Suppressor macrophage treated with lipopolysaccharide for 1 hour (primary cell): ENCODE measurements at places on chromosomes 7 and 10.
A peak's percentile ranks its signal among the peaks of the same experiment; 100 is the strongest.

GRCh38 chr10:121910673-121911420, 17.0 kb downstream of the ATE1 start:
- DNase-seq, result no peak

DNA sequence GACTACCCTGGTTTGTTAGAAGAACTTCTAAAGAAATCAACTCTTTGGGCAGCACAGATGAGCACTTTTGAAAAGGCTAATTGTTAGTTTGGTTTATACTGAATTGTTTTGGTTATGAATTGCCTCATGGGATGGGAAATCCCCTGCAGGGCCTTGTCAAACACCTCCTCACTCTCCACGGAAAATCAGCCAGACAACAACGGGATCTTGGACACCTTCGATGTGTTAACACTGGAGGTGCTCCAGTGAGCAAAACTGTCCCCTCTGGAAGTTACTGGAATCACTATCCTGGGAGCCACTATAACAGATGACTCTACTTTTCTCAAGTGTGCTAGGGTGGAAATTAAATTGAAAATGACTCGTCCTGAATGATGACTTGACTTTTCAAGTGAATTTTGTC, 38.7 kb downstream of the CDK6 start:
- peak; percentile 18 for DNase-seq

GRCh38 chr7:27083646-27084045, 12.2 kb downstream of the HOXA1 start:
- DNase-seq, result no peak

DNA sequence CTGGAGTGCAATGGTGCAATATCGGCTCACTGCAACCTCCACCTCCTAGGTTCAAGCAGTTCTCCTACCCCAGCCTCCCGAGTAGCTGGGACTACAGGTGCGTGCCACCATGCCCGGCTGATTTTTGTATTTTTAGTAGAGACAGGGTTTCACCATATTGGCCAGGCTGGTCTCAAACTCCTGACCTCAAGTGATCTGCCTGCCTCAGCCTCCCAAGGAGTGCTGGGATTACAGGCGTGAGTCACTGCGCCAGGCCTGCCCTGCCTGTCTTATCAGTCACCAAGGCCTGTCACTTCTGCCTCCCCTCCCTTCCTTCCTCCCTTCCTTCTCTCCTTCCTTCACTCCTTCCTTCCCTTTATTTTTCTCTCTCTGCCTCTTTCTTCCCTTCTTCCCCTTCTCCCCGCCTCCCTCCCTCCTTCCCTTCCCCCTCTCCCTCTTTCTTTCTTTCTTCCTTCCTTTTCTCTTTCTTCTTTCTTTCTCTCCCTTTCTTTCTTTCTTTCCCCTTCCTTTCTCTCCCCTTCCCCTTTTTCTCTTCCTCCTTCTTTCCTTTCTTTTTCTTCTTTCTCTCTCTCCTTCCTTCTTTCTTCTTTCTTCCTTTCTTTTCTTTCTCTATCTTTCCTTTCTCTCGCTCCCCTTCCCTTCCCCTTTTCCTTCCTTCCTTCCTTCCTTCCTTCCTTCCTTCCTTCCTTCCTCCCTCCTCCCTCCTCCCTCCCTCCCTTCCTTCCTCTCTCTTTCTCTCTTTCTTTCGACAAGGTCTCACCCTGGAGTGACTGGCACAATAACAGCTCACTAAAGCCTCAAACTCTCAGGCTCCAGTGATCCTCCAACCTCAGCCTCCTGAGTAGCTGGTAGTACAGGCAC, 3.1 kb upstream of the ST7 start:
- no peak for DNase-seq

DNA sequence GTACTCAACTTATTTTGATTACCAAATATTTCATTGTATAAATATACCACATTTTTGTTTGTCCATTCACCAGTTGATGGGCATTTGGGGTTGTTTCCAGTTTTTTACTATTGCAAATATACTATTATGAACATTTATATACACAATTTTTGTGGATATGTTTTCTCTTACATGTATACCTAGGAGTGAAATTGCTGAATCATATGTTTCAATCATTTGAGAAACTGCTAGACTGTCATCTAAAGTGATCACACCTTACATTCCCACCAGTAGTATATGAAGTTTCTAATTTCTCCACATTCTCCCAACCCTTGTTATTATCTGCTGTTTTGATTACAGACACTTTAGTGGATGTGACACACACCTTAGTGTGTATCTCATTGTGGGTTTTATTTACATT, 257.9 kb downstream of the ABCA13 start:
- DNase-seq, result no peak

- DNase-seq, result peak; percentile 68
Observed at GRCh38 chr10:71547876-71548846, 151.4 kb downstream of the CDH23 start.

GRCh38 chr10:88233870-88234269, 349.2 kb downstream of the RNLS start:
- no peak for DNase-seq

DNA sequence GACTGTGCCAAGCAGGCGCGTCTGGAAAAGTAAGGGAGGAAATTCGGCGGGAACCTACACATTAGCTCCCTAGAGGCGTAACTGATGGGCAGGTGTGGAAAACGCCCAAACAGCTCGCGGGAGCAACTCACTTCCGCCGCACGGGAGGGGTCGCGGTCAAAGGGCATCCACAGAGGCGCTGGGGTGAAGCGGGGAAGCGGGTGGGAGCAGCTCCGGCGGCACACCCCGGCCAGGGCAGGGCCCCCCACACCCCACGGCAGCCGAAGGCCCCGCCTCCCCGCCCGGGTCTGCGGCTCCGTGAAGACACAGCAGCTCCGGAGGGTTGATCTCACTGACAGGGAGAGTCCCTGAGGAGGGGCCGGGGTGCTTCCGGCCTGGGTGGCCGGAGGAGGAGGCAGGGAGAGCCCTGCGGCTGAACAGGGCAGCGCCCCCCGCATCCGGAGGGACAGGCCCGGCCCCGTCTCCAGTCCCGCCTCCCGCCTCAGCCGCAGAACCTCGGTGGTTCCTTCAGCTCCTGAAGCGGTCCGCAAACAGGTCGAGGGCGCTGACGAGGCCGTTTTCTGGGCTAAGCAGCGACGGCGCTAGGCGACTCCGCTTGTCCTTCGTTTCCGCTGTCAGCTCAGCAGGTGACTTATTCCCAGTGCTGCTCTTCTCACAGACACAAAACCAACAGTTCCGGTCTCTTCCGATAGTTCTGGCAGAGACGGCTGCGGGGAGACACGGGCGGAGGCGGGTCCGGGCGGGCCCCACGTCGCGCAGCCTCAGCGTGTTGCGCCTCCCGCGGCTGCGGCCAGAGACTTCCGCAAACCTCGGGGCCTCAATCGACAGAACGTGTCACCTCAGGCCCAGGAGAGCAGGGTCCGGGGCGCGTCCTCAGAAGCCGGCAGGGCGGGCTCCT, 276.1 kb downstream of the DNAJB6 start:
- peak; percentile 51 for DNase-seq

DNA sequence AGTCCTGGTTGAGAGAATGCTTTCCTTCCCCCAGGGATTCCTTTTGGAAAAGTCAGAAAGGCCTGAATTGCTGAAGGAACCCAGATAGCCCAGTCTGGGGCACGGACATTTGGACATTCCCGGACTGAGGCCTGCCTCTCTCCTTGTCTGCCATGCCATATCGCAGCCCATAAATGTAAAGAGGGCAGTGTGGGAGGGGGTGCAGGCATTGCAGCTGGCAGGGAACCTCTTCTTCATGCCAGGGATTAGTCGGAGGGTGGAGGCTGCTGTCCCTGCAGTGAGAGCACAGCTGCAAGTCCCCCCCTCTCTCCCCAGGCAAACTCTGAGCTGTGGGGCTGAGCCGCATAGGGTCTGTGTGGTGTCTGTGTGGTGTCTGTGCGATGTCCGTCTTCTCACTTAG, 486.0 kb upstream of the MKI67 start:
- DNase-seq, result no peak

GRCh38 chr10:133378251-133379096, 588 bp upstream of the PAOX start:
- DNase-seq, result peak; percentile 87

- DNase-seq, result no peak
Observed at GRCh38 chr10:129419397-129419796, 47.6 kb upstream of the MGMT start.

DNA sequence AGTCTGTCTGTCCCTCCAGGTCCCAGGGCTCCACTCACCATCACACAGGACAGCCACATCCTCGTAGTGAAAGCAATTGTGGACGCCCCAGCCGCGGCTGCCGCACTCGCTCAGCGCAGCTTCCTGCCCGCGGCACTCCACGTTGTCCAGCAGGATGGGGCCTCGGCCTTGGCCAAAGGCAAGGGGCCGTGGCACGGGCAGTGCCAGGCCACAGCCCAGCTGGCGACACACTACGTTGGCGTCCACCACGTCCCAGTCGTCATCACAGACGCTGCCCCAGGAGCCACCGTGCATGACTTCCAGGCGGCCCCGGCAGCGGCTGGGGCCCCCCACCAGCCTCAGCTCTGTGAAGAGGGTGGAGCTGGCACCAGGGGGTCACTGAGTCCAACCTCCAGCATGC, 9.2 kb downstream of the SSC4D start:
- no peak for DNase-seq

DNA sequence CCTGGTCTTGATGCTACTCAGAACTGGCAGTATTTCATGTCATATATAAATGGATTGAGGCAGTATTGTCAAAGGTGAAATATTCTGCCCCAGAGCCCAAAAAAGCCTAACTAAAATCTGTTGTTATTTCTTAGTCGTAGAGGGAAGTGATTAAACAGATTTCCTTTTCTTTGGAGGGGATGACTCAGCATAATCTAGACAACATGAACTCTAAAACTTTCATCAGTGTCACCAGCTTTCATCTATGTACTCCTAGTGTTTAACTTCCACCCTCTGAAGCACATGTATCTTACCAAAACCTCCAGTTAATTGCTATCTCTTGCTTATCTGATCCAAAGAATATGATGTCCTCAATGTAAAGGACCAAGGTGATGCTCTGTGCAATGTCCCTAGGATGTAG, 97.1 kb upstream of the ARID5B start:
- DNase-seq, result peak; percentile 22

- no peak for DNase-seq
Observed at GRCh38 chr10:29104661-29105399, 184.0 kb upstream of the LYZL1 start.

DNA sequence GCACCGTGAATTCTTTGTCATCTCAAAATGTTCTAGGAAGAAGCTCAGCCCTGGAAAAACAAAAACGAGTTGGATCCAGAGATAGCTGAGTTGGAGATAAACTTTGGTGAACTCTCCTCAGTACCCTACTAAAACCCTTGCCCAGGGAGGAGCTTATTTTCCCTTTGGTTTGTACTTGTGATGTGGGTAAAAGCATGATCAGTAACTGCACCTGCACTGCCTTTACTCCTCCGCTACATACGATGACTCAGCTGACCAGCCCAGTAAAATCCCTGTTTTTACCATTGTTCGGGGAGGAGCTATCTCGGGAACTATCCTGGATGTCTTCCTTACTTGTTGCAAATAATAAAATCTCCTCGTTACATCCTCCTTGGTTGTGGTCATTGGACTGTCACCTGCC, 359.3 kb downstream of the SH2D4B start:
- DNase-seq, result no peak

DNA sequence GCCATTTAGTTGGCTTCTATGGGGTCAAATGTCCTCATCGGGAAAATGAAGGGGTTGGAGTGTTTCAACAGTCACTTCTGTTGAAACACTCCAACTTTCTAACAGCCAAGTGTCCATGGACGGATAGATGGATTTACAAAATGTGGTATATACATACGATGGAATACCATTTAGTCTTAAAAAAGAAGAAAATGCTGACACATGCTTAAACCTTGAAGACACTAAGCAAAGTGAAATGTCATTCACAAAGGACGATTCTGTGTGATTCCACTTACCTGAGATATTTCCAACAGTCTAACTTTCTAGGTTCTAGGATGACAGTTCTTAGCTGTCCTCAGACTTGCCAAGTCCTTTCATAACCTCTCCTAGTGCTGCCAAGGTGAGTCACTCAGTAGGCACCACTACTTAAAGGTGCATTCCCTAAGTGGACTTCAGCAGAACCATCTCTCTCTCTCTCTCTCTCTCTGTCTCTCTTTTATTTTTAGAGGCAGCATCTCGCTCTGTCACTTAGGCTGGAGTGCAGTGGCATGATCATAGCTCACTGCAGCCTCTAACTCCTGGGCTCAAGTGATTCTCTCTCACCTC, 69.0 kb downstream of the DENND2A start:
- no peak for DNase-seq

DNA sequence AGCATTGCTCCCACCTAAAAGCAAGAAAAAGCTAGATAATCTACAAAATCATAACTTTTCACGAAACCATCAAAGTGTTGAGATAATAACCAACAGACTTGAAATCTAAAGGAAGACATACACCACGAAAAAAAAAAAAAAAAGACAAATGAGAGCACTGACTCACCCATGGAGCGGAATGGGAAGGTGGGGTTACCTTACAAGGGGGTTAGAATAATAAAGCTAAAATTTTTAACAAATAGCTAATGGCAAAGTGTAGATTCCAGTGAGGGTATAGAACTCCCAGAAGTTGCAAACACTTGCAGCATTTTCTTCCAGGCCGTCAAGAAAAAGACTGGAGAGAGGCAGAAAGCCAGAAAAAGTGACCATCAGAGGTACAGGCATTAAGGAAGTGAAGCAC, 27.2 kb downstream of the IPMK start:
- DNase-seq, result no peak

GRCh38 chr7:22223807-22224206, 133.1 kb downstream of the RAPGEF5 start:
- peak; percentile 10 for DNase-seq

DNA sequence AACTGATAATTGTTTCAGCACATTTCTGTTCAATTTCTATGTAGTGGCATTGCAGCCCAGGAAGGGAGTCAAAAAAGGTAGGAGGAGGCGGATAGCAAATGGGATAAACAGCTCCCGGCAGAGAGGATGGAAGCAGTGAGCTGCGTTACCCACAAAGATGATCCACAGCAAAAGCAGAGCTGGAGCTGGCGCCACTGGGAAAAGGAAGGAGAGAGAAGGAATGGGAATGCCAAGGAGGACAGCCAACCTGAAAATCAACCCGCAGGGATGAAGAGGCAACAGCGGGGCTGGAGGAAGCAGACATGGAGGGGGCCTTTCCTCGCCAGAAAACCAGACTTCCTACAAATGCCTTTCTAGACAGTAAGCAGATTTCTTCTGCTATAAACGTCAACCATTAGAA, 82.7 kb upstream of the ADAM12 start:
- no peak for DNase-seq

DNA sequence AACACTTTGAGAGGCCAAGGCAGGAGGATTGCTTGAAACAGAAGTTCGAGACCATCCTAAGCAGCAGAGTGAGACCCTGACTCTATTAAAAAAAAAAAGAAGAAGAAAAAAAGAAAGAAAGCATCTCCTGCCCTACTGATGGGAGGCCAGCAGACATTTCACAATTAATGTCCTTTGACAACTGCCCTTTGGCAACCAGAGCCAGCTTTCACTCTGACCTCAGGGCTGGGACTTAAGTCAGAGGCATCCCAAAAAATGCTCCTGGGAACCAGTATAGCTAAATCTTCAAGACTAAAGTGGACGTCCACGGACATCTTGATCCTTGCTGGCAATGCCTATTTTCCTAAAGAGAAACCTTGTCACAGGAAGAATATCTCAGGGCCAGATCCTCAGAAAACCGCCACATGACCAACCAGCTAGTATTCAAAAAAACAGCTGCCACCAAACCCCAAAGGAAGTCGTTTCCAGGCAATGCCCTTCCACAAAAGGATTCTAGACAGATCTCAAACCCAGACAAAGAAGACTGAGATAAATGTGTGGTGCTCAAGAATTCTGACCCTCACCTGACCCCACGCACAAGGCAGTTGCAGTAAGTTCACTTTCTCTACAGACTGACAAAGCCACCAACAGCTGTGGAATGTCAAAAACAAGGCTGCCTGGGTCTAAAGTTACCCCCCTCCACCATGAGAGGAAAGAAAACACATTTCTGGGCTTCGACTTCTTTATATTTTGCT, 18.4 kb downstream of the GFRA1 start:
- DNase-seq, result no peak
